ENCODE measurements at places on chromosomes 2 and 18.

- no peak for DNase-seq
Observed at GRCh38 chr2:206996556-206997065, 57.3 kb downstream of the CPO start.

DNA sequence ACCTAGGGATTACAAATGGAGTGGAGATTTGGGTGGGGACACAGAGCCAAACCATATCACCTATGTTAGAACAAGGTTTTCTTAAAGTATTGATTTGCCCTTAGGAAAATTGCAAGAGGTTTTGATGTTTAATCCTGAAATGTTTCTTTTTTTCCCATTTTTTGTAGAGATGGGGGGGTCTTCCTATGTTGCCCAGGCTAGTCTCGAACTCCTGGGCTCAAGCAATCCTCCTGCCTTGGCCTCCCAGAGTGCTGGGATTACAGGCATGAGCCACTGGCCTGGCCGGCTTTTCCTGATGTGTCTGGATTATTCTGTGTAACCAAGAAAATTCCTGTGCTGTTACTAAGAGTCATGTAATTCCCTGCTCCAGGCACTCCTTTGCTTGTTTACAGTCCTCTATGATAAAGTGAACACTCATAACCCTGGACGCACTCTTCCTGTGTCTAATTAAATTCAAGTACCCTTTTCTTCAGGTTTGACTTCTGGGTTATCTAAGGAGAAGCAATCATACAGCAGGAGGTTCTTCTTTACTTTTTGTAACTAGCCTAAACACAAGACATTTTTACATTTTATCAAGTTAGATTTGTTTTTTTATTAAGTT, 15.0 kb upstream of the CTDP1 start:
- DNase-seq = peak; percentile 47

DNA sequence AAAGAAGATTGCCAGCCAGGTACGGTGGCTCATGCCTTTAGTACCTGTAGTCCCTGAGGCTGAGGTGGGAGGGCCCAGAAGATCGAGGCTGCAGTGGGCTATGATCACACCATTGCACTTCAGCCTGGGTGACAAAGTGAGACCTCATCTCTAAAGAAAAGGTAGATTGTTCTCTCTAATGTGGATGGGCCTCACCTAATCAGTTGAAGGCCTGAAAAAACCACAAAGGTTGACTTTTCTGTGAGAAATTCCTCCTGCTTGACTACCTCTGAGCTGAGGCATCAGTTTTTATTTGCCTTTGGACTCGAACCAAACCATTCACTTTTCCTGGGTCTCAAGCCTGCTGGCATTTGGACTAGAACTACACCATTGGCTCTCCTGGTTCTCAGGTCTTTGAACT, 142.1 kb upstream of the CYP26B1 start:
- DNase-seq = no peak

GRCh38 chr2:70887550-70888246, 48.0 kb upstream of the ATP6V1B1 start:
- DNase-seq = no peak

GRCh38 chr2:109535217-109535946, 78.4 kb downstream of the SEPTIN10 start:
- DNase-seq = no peak

DNA sequence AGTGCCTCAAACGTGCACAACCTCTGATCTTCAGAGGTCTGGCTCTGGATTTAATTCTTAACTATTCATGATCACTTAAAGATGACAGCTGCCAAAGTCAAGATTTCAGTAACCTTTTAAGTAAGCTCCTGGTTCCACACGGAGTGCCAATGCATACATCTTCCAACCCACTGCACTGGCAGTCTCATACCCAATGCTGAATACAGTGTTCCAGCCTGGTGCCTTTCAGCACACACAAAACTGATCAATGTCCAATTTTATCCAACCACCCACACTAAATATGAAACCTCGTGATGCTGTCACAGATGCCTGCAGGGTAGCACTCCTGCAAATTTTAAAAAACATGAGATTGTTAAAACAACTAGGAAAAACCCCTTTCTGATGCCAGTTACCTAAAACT, 84.0 kb downstream of the EHBP1 start:
- no peak for DNase-seq

GRCh38 chr18:72372076-72372475, 172.1 kb downstream of the CBLN2 start:
- no peak for DNase-seq

- no peak for DNase-seq
Observed at GRCh38 chr2:3575534-3576262, 638 bp downstream of the RPS7 start.
